Naive B cell (primary cell): ENCODE measurements at places on chromosomes 7 and 10. TPM values are rescaled to one million over a fixed set of nuclear protein-coding genes. Genes with fewer than 3 reads are reported as not detected.

- DNase-seq, result peak; percentile 16
Measured at GRCh38 chr7:121126801-121127534, 138.5 kb downstream of the CPED1 start.

- no peak for DNase-seq
Measured at GRCh38 chr10:71568896-71569492, 150.6 kb downstream of the C10orf105 start.

- DNase-seq, result no peak
Measured at GRCh38 chr7:608954-609353, 89.3 kb upstream of the PDGFA start.

DNA sequence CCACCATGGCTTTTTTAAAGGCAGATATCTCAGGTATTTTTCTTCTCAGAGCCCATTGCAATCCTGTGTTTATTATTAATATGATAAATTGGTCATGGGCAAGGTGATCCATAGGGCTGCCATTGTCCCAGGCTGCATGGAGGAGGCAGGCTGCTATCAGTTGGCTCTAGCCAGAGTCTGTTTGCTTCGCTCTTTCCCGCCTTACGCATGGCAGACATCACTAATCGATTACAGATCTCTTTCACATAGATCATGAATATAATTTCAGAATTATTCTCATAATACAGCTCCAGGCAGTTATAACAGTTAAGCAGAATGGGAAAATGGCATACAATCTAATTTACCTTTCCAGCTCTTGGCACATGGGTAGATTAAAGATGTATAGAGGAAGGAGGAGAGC is 30.4 kb upstream of the HABP2 start:
- DNase-seq, result no peak

DNA sequence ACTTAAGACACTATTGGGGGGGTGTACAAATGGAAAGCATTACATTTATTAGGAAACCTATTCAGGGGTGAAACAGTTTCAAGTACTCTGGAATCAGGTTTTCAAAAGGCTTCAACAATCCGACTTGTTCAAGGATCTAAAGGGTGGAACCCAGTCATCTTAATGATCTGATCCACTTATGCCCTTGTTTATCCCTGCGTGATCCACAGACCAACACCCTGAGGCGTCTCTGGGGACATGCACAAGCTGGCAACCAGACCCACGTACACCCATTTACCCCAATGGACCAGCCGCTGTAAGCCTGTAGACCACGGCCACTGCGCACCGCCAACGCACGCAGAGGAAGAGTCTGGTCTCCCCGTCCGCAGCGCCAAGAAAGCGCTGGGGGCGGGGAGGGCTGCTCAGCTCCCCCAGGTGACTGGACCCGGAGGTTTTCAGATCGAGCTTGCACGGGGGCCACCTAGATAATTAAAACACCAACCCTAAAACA is 13.4 kb downstream of the HNRNPF start:
- DNase-seq, result no peak

DNA sequence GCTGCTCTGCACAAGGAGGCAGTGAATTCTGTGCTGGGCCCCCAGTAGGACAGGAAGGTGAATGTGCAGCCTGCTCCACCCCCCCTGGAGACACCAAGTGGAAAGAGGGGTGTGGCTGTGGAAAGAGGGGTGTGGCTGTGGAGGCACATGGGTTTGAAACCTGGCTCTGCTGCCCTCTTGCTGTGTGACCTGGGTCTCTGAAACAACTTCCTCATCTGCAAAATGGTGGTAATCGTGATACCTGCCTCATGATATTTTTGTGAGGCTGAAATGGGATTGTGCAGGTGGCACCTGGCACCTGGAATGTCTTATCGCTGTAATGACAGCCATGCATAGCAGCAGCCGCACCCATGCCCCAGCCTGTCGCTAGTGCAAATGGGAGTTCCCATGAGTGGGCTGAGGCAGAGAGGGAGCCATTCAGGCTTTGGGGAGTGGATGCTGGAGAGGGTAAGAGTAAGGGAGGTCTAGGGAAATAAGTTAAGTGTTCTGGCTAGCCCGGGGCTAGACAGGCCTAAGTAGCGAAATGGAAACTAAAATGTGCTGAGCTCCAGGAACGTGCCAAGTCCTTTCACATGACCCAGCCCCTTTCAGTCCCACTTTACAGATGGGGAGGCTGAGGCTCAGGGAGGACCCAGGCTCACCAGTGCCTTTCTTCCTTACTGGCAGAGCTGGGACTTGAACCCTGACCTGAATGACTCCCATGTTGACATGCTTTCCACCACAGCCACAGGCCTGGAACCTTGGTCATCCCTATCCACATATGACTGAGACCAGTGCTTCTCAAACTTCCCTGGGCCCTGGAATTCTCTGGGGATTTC is 35.0 kb downstream of the C10orf105 start:
- DNase-seq, result no peak

The TUBAL3 gene
- not detected for polyA plus RNA-seq

The MBL2 gene
- not detected for polyA plus RNA-seq

DNA sequence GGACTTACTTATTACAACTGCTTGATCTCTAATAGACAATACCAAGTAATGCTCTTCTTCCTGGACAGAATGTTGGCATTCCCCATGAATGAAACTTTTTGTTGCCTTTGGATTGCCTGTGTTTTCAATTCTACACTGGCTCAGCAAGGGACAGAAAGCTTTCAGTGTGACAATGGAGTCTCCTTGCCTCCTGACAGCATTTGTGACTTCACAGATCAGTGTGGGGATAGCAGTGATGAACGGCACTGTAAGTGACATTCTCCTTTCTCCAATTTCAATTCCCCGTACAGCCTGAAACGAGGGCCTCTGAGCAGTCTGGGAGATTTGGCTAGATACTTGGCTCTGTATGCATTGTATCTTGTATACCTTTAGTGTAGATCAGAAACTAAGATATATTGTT is 290 bp downstream of the MALRD1 start:
- DNase-seq, result no peak
